ENCODE measurements at places on chromosomes 16 and 17.

GRCh38 chr17:10234033-10234432 lies 35.6 kb upstream of the GAS7 start:
- DNase-seq, result no peak

DNA sequence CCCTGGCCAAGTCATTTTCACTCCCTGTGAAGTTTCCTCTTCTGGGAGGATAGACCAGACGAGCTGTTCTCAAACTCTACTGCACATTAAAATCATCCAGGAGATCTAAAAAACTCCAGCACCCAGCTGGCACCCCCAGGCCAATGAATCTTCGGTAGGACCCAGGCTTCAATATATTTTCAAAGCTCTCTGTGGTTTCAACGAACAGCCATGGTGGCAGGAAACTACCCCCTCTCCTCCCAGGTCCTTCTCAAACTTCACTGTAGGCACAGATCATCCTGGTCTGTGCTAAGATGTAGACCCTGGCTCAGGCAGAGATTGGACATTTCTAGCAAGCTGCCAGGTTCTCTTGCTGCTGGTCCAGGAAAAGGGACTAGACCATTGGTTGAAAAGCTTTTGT lies 38.7 kb upstream of the GRIN2A start:
- no peak for DNase-seq

- DNase-seq, result no peak
Measured at GRCh38 chr17:77036136-77036840, 104.5 kb upstream of the SEC14L1 start.

GRCh38 chr16:31351942-31352325 lies 3.0 kb upstream of the ITGAX start:
- DNase-seq, result no peak

Measured in SW 1271 (cell line).